Muscle of leg (tissue), 16 donors: ENCODE measurements at places on chromosomes 3 and 15. TPM values are rescaled to one million over a fixed set of nuclear protein-coding genes. Genes with fewer than 3 reads are reported as not detected.

The ARGFX gene
- not detected for total RNA-seq

- no peak overlapping the region for H3K4me3 ChIP-seq
- H3K36me3 ChIP-seq, result no peaks in the 10 kb centered on the region
- H3K4me1 ChIP-seq, result no peaks in the 10 kb centered on the region
- H3K27me3 ChIP-seq, result no peaks in the 10 kb centered on the region
Measured at GRCh38 chr15:33159726-33160453, 34.6 kb downstream of the FMN1 start.

The NTRK3 gene
- 3.1 TPM for total RNA-seq

The CHRM5 gene
- total RNA-seq, result not detected

DNA sequence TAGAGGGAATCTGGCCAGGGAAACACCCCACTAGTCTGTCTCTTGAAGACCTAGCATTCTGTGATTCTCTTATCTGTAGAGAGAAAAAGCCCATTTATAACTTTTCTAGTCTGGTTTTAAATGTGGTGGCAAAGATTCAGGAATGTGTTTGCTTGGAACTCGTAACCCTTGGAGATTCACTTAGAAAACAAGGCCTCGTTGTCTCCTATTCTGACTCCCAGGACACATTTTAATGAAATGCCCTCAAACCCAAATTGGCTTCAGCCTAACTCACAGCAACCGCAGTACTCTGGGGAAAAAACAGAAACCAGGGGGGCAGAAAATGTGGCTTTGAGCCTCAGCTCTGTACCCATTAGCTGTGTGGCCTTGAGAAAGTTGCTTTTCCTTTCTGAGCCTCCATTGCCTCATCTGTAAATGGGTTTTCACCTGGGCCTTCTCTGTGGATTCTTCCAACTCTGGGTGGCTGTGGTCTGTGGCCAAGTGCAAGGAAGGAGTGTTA, 36.5 kb downstream of the RPLP1 start:
- peaks cover 15% of the 10 kb centered on the region for H3K4me1 ChIP-seq
- no peak overlapping the region for H3K27ac ChIP-seq
- no peaks in the 10 kb centered on the region for H3K36me3 ChIP-seq
- DNase-seq, result peak; percentile 48
- H3K27me3 ChIP-seq, result peaks cover 2% of the 10 kb centered on the region

DNA sequence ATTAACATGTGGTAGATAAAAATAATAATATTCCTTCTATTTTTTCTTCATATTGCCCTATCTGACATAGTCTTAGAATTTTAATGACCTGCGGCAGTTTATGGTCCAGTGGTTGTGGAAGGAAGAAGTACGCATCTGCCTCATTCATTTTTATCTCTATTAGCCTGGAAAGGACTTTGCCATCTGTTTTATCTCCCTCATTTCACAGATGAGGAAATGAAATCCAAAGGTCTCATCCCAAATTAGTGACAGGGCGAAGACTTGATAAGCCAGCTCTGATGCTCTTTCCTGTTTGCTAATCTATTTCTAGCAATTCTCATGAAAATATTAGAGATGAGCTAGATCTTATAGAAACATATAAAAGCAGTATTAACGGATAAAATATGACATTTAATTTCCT, 113.3 kb downstream of the KLHL25 start:
- DNase-seq, result no peak
- H3K4me3 ChIP-seq, result no peak overlapping the region
- no peak overlapping the region for H3K27ac ChIP-seq
- H3K27me3 ChIP-seq, result no peaks in the 10 kb centered on the region

The SAMMSON gene
- total RNA-seq, result 0.04 TPM

GRCh38 chr15:55868707-55869106, 124.7 kb downstream of the NEDD4 start:
- no peaks in the 10 kb centered on the region for H3K4me1 ChIP-seq
- H3K4me3 ChIP-seq, result no peak overlapping the region
- no peaks in the 10 kb centered on the region for H3K27me3 ChIP-seq

The PIK3CB gene
- 8.0 TPM for total RNA-seq

The LYZL4 gene
- not detected for total RNA-seq

GRCh38 chr3:166270429-166270828, 433.2 kb upstream of the BCHE start:
- no peaks in the 10 kb centered on the region for H3K27me3 ChIP-seq
- no peak overlapping the region for H3K4me3 ChIP-seq
- no peaks in the 10 kb centered on the region for H3K4me1 ChIP-seq
- DNase-seq, result no peak

DNA sequence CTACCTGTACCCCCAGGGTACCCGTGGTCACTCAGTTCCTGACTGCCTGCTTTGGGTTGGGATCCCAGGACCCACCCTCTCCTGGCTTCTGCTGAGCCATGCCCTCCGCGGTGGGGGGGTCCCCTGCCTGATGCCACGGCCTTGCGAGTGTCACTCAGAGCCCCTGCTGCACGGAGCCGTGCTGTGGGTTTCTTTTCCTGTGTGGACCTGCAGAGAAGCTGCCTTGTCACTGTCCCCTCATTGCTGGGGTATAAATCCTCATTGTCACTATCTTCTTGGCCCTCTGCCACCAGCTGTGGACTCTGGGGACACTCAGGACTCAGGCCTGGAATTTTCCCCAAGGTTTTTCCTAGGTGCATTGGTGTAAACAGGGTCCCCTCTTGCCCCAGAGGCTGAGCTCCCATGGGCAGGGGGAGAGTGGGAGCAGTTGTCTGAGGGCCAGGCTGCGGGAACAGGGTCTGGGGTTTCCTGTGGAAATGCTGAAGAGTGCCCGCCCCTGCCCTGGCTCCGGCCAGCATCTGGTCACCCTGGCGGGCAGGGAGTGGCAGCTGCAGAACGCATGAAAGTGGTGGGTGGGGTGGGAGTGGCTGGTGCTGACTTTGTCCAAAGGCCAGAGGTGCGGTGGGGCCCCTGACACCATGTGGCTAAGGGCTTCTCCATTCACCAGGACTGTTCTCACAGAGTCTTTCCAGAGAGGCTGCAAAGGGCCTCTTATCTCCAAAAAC, 191.7 kb downstream of the GOLGA6L6 start:
- DNase-seq, result no peak
- H3K27me3 ChIP-seq, result peaks cover 2% of the 10 kb centered on the region
- no peaks in the 10 kb centered on the region for H3K36me3 ChIP-seq
- no peaks in the 10 kb centered on the region for H3K4me1 ChIP-seq

The CDC25A gene
- total RNA-seq, result 3.8 TPM
